ENCODE measurements at places on chromosomes 6 and 20. TPM values are rescaled to one million over a fixed set of nuclear protein-coding genes. Genes with fewer than 3 reads are reported as not detected.

DNA sequence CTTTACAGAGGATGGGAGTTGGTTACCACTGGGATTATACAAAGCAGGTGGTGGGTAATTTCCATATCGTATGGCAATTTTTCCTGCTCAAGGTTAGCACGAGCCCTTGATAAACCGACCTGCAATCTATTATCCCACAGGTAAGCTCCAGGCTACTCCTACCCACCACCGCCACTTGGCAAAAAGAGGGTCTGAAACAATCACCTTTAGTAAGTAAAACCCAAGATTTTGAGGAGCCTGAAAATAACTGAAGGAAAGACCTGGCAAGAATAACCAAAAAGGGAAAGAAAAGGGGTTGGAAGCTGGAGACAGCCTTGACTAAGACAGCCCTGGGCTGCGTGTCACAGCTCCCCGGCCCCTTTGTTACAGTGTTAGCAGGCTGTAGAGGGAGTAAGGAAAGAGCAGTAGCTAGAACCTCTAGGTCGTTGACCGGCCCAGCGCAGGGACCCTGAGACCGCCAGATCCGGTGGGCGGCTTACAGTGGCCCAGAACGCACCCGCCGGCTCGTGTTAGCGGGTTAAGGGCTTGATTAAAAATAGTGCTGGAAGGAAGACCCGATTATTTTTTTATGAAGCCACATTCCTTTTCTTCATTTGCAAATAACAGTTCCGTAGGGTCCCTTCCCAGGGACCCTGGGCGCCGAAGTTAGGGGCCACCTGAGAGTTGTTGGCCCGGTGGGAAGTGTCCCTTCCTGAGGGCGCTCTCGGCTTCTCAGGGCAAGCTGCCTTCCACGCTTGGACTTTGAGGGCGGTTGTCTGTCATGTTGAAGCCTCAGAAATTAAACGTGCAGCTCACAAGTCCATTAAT is 30.5 kb downstream of the TFAP2B start:
- no peak for DNase-seq

GRCh38 chr6:132812255-132812732 is 2.1 kb upstream of the RPS12 start:
- peak; percentile 23 for DNase-seq

- DNase-seq: peak; percentile 97
These were observed 326.7 kb upstream of the NOX3 start for GRCh38 chr6:155782320-155782731.

- no peak for DNase-seq
These were observed 86.0 kb downstream of the CLIC5 start for GRCh38 chr6:45929421-45930361.

GRCh38 chr6:34865107-34865506 is 22.7 kb downstream of the TAF11 start:
- DNase-seq: no peak

DNA sequence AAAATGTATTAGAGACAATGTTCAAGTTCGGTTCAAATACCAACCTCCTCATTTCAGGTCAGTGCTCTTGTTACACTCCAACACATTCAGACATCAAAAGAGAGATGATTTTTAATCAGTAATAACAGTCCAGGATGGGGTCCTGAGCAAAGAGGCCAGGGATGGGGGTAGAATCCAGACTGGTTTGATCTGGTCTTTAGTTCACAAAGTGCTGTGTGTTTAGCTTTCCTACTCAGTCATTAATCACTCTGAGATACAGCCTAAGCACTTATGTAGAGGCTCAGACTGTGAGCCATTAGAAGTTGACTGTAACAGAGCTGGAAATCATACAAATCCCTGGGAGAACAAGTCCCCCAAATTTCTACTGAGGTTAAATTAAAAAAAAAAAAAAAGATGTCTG is 241.6 kb downstream of the PTPRK start:
- DNase-seq: no peak

GRCh38 chr6:55666606-55667225 is 87.7 kb upstream of the HMGCLL1 start:
- DNase-seq: no peak

GRCh38 chr6:166555086-166555485 is 31.4 kb downstream of the RAMACL start:
- DNase-seq: no peak

- DNase-seq: no peak
These were observed 173.2 kb downstream of the TMEM242 start for GRCh38 chr6:157150076-157150475.

DNA sequence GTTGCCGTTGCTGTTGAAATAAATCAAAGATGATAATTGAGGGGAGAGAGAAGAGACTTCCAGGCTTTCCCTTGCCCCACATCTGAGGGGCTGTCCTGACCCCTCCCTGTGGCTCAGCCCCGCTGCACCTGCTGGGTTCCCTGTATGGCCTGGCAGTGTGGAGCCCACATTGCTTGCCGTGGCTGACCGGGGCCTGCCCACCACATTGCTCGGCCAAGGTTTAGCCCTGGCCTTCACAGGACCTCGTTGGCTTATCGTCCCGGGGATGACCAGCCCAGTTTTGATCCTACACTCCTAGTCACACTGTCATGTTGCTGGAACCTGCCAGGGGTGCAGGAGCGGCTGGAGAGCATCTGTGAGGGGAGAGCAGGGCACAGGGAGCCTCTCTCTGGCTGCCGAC is 102.4 kb downstream of the CDH4 start:
- no peak for DNase-seq

GRCh38 chr20:53565254-53565653 is 28.4 kb downstream of the ZNF217 start:
- no peak for DNase-seq

- DNase-seq: peak; percentile 27
These were observed 52.2 kb downstream of the TPBG start for GRCh38 chr6:82415820-82416219.

GRCh38 chr6:113120582-113121285 is 736.4 kb upstream of the MARCKS start:
- peak; percentile 97 for DNase-seq

Gene CD83
- 5.3 TPM for total RNA-seq

Gene PTCHD4
- 0.38 TPM for total RNA-seq

Gene CNR1
- not detected for total RNA-seq

Gene RRAGD
- total RNA-seq: 33.5 TPM
